ENCODE measurements at places on chromosomes 5 and 9.

- DNase-seq = no peak
Measured at GRCh38 chr5:128645581-128645980, 107.5 kb upstream of the FBN2 start.

DNA sequence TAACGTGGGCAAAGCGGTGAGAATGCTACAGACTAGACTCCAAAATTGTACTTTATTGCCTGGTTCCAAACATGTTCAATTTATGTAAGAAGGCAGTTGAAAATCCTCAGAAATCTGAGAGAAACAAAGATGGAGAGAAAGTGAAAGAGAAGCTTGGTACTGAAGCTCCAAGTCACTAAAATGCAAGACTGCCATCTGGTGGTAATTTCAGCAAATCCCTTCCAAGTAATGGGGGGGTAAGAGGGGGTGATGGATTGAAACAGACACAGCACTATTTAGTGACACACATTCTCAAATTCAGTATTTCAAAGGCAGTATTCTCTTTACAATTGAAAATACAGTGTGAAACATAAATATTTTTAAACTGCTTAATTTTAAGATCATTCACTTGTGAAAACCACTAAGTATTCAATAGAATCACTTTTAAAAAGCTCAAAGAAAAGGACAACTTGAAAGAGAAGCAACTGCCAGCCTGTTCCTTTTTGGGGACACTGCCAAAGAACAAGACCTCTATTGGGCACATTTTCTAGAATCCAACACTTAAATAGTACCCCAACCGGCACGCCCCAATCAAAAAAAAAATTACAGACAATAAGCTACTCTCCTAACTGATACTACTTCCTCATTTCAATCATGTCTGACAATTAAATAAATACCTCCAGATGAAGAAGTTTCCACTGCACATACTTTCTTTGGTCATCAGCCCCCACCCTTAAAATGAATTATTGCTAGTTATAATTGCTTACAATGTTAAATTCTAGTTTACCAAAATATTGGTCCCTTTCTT lies 131.5 kb downstream of the AGTPBP1 start:
- DNase-seq = peak; percentile 67

DNA sequence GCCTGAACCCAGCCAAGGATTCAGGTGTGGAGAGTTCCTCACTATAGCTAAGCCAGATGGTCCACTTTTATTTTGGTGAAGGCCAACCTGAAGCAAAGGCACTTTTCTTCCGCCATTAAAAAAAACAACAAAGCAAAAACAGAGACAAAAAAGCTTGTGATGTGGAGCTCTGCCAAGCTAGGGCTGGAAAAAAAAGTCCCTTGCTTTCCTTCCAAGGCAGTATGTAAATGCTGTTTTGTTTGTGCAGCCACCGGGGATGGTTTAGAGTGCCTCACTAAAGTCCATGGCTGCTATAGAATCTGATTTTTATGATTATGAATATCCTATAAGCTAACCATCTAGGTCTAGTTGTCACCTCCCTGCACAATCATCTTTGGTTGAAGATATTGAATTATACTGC lies 14.9 kb downstream of the MEGF10 start:
- no peak for DNase-seq

- DNase-seq = peak; percentile 67
Measured at GRCh38 chr5:131795879-131796792, 681 bp downstream of the FNIP1 start.

GRCh38 chr9:117828466-117828865 lies 124.3 kb downstream of the TLR4 start:
- DNase-seq = no peak

- DNase-seq = no peak
Measured at GRCh38 chr5:149770236-149770635, 40.1 kb downstream of the PPARGC1B start.

DNA sequence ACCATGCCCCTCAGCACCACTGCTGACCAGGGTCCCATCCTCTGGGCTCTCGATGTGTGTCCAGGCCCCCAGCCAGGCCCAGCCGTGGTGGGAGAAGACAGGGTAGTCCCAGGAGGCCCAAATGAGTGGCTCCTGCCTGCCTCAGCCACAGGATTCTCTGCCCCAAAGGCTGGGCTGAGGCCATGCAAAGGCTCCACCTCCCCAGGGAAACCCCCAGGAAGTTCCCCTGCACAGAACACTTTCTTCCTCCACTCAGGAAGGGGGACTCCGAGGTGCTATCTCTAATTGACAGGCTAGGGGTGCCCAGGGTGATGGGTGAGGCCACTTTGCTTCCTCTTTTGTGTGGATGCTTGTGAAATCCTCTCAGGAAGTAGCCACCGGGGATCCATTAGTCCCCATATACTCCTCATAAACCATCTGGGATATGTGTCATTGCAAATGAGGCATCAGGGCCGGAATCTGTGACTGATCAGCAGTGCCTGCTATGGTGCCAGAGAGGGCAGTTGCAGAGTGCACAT lies 23.1 kb upstream of the TDRD7 start:
- no peak for DNase-seq

GRCh38 chr9:87181670-87182069 lies 234.4 kb upstream of the GAS1 start:
- DNase-seq = no peak
